SK-N-SH treated with all-trans-retinoic acid at 6 μM for 48 hours (cell line): ENCODE measurements at places on chromosomes 5 and 9.

DNA sequence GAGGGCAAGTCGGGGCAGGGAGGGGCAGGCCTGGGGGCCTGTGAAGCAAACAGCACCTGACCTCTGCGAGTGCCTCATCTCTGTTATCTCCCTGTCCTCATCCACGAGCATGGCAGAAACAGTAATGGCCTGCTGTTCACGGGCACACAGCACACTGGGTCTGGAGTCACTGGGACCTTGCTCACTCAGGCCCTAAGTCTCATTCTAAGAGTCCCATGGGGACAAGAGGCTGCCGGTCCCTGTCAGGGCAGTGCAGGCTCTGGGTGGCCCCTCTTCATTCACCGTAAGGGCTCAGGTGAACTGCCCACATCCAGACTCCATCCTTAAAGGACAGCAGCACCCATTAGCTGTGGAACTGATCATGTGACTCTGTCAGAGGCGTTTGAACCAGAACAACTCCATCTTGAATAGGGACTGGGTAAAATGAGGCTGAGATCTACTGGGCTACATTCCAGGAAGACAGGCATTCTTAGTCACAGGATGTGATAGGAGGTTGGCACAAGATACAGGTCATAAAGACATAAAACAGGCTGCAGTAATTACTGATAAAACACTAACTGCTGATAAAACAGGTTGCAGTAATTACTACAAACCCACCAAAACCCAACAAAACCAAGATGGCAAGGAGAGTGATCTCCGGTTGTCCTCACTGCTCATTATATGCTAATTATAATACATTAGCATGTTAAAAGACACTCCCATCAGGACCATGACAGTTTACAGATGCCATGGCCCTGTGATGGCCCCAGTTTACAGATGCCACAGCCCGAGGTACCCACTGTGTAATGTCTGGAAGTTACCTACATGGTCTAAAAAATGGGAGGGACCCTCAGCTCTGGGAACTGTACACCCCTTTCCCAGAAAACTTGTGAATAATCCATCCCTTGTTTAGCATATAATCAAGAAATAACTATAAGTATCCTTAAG lies 28.7 kb downstream of the BICD2 start:
- 0 out of 3 replicates have a peak, but pooled peaks have one; percentile 13 for ATAC-seq

- ATAC-seq: no peak
Measured at GRCh38 chr9:124361128-124361527, 54.1 kb downstream of the PSMB7 start.

GRCh38 chr5:135230251-135230925 lies 168.6 kb downstream of the MACROH2A1 start:
- peak; percentile 45 for ATAC-seq

DNA sequence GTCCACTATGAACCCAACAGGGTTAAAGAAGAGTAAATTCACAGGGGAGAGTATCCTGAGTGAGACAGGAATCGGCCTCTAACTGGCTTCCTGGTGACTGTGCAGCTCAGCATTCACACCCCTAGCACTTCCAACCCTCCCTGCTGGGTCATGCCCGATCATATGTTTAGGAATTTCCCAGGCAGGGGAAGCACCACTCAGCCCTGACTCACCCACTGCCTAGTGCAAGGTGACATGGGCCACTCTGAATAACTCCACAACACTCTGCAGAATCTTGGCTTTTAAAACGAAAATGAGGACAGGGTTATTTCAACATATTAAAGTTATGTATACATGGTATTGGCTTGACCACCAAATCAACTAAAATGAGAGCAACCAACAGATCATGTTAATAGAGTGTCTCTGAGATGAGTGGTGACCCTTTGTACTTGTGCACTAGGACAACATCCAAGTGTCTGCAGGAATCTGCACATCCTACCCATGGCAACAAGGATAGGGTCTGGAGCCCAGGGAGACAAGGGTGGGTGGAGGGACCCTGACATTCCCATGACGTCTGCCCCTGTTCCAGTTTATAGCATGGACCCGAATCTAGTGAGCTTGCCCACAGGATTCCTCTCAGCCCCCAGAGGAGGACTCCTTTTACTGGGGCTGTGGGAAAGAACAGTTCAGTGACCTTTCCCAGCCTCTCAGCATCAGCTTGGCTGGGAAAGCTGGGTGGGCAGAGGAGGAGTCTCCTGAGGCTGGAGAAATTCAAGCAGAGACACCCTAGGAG lies 485.8 kb downstream of the SEMA5A start:
- peak; percentile 96 for ATAC-seq
